T-helper 9 cell (primary cell): ENCODE measurements at places on chromosomes 2 and 18.

DNA sequence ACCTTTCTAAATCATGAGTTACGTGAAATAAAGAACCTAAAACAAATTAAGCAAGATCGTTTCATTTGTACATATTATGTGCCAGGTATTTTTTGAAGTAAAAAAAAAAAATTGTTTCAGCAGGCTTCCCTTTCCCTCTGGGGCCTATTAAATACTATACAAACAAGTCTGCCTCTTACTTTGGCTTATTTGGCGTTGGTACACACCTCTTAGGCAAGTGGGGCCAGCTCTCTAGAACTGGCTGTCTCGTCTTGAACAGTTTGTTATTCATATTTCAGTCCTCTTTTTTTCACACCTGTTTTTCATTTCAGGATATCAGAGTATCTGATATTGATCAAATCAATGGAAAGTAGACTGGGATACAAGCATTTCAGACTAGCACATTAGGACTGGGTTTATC is 27.4 kb upstream of the PPP3R1 start:
- no peak for DNase-seq

DNA sequence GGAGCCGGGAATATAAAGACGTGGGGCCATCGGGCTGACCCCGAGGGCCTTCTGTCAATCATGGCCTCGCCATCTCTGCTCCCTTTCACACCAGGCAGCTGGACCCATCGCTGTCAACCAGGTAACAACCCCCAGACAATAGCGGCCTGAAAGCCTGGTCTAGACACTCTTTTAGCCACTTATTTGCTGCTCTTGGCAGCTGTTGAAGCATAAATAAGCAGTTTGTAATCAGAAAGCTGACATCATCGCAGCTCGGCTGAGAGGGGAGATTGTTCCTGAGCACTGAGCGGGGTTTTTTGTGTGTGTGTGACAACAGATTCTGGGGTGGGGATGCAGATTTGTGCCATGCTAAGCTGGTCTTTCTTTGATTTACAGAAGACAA is 423.6 kb upstream of the POU3F3 start:
- DNase-seq = no peak

GRCh38 chr18:9000733-9001132 is 101.8 kb upstream of the NDUFV2 start:
- DNase-seq = no peak

- no peak for DNase-seq
Observed at GRCh38 chr2:95530734-95531133, 46.2 kb upstream of the TRIM43B start.

GRCh38 chr2:236803621-236804020 is 234.0 kb downstream of the ACKR3 start:
- no peak for DNase-seq

DNA sequence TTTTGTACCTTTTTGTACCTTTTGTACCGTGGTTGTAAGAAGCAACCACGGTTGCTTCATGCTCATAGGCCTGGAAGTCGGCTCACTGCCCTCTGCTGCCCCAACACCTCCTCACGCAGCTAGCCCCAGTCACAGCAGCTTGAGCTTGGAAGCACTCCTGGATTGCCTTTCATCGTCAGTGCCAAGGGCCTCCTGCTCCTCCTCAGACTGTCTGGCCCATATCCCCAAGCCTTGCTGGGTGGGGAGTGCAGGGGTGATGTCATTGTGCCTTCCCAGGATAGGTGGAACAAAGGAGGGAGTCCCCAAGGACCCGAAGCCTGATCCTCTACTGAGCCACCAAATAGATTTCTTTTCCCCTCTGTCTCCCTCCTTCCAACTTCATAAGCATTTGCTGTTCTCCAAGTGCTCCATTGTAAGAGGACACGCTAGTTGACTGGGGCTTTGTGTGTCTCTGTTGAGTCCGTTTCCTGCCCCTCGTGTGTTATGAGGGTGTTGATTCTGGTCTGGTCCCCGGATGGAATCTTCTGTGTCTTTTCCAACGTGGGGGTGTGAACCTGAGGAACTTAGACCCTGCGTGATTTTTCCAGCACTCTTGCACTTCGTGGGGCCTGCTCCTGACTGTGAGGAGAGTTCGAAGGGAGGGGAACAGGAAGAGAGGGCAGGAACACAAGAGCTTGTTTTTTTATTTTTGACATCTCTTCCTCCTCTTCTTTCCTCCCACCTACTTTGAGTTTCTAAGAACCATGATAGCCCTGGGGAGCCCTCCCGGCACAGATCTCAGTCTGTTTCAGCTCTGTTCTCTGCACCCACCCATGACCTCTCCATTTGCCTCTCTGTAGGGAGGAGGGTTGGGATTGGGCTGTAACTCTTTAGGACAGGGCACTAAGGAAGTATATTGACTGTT is 127.2 kb upstream of the EML6 start:
- DNase-seq = no peak

DNA sequence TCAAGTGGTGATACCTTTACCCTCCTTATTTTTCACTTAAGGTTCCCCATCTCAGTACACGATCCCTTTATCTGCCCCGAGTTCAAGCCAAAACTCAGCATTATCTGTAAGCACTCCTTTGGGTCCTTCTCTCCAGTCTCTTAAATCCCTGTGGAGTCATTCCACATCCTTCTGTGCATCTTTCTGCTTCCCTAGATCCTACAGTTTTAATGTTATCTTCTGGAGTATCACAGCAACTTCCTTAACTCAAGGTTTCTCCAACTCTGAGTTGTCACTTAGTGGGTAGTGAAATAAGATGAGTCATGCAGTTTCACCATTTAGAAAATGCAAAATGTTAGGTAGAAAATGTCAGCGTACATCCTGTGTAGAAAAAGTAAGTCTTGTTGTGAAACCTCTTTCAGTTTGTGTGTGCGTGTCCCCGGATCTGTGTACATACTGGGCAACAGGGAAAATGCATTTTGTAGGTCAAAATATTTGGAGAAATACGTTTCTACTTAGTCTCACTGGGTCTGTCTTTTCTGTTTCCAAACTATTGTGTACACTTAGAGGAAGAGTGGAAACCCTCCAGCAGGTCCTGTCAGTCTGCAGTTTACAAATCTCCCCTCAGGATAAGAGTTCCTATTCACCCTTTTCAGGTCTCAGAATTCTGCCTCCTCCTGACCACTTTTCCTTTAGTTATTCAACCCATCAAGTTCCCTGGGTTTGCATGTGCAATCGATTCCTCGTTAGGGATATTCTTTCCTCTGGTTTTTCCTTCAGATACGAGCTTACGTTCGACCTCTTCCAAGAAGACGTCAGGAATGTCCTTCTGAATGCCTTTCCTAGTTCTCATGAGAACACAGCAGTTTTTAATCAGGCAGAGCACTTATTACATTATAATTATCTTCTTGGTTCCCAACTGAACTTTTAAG is 154.8 kb downstream of the TGIF1 start:
- DNase-seq = no peak
